Coronary artery (tissue), 2 donors: ENCODE measurements at places on chromosomes 6 and 20.
A peak's percentile ranks its signal among the peaks of the same experiment; 100 is the strongest.

- no peak for DNase-seq
These were observed 131.2 kb upstream of the BTN3A2 start for GRCh38 chr6:26233649-26234420.

- no peak for DNase-seq
These were observed 341.7 kb downstream of the PRL start for GRCh38 chr6:21955053-21955595.

- no peak for DNase-seq
These were observed 38.8 kb upstream of the EMILIN3 start for GRCh38 chr20:41405436-41405835.

DNA sequence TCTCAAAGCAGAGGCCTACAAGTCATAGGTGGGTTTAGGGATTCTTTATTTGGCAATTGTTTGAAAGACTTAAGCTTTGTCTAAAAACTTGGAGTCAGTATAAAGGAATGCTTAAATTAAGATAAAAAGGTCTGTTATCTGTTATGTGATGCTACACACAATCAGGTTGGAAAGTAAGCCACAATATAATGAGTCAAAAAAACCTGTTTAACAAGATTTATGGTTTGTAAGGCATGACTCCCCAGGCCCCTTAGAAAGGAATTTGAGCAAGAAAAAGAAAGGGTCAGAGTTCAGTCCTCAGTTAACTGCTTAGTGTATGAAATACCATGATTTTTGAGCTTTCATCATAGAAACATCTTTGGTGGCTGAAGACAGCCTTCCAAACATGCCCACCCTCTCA is 66.8 kb upstream of the HMGN3 start:
- DNase-seq: no peak

DNA sequence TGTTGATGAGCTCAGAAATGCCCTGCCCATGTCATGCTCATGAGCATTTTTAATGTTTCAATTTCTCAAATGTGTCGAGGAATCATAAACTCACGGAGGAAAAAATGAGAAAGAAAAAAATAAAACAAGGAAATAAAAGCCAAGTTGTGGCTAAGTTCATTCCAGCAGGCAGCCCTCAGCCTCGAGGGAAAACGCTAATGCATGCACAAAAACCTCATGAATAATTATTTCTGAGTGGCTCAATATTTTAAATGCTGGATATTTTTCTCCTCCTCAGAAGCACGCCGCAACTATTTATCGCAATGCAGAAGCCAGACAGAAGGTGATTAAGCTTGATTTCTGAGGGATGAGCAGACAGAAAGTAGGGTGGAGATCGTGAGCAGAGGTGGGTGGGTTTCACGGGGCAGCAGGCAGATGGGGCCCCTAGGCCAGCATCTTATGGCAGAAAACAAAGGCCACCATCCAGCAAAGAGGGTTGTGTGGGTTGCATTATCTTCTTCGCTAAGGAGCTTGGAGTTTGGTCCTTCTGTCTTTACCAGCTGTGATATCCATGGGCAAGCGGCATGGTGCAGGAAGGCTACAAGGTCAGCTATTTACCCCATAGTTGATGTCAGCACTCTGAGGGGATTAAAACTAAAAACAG is 151.5 kb upstream of the LRFN2 start:
- DNase-seq: no peak

DNA sequence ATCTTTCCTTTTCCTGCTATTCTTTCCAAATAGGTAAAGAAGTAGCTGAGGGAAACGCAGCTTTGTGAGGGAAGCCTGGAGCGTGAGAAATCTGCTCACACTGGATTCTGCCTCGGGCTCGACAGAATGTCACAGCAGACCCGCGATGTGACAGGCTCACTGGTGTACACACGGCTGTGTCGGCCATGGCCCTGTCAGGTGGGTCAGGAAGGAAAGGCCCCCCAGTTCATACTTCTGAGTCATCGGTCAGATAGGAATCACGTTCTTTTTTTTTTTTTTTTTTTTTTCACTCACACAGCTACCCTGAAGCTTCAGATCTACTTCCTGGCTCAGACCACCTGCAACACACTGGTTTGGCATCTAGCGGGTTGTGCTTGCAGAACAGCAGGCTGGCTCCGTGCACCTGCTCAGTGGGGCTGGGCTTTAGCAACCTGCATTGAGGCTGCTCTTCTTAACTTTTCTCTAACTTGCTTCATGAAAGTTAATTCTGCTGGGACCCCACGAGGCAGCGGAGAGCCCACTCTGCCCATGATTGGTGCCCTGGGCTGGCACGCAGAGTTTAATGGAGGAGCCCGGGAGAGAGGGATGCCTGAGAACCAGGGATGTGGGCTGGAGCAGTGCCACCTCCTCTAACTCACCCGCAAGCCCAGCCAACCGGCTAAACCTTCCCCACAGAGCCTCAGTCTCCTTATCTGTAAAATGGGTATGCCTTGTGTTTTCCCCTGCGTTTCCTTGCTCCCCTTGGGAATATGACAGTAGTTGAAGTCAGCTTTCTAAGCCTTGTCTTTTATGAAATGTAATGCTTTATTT is 61.5 kb upstream of the FNDC1 start:
- DNase-seq: peak; percentile 61

DNA sequence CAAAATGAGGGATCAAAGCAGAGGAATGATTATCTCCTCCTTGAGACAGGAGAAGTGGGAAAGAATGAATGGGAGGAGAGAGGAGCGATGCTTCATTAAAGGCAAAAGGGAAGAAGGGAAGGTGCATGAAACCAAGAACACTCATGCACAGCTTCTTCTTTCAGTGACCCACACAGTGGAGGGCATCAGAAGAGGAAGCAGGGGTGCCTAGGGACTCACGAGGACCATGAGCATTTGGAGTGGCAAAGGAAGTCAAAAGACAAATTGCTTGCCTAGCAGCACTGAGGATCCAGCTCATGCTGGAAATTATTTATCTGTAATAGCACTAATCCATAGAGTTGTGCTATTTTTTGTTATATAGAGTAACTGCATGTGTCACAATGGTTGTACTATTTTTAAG is 66.1 kb downstream of the SMLR1 start:
- DNase-seq: no peak

GRCh38 chr6:85463621-85464259 is 13.9 kb downstream of the NT5E start:
- no peak for DNase-seq

- no peak for DNase-seq
These were observed 22.2 kb upstream of the SNRPB2 start for GRCh38 chr20:16707674-16708073.

- DNase-seq: no peak
These were observed 135.6 kb upstream of the SLC22A23 start for GRCh38 chr6:3592371-3592941.

GRCh38 chr6:105497549-105497948 is 94.7 kb upstream of the PREP start:
- no peak for DNase-seq

GRCh38 chr6:11833626-11834592 is 55.3 kb upstream of the ADTRP start:
- no peak for DNase-seq

DNA sequence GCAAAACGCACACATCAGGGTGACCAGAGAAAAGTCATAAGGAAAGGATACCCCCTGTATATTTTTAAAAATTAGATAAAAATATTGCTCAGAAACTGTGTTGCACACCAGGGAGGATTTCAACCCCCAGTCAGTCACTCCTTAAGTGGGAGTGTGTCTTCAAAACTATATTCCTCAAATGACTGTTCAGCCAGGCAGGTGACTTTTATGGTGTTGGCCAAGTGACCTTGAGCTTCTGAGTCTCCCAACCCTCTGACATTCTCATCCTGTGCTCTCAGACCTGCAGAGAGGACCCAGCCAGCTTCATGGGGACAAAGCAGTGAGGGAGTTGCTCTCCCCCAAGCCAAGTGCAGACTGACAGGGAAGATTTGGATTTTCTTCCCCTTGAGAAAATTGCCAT is 311.9 kb upstream of the JARID2 start:
- no peak for DNase-seq

DNA sequence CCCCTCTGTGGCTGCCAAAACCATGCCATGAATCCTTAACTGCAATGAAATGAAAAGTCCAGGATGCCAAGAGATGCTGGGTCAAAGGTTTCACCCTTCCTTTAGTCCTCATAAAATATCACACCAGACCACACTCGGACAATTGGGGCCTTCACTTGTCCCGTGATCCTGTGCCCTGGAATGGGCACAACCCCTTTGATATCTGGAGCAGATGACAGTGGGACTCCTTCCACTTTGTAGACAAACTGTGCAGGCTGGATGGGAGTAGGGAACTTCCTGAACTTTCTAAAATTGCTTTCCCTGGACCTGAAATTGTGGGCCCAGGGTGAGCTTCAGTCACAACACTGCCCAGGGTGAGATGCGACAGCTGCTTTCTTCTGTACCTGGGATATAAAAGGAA is 9.6 kb upstream of the BPIFB6 start:
- DNase-seq: no peak

GRCh38 chr6:26476896-26477295 is 19.1 kb downstream of the BTN2A1 start:
- DNase-seq: no peak
